Stimulated activated CD4-positive, alpha-beta T cell treated with anti-CD3 and anti-CD28 coated beads, TNF-alpha, amount 100 ng/mL, for 24 hours (primary cell): ENCODE measurements at places on chromosomes 7 and 10.

GRCh38 chr7:151409667-151410404, at the start of gene WDR86:
Gene WDR86, minus strand, starts transcription at chr7:151410038. Its CDS starts 449 bp downstream, at chr7:151409589.
- no peak for DNase-seq

GRCh38 chr7:64611717-64612116, 48.8 kb upstream of the ZNF680 start:
- DNase-seq, result no peak

- no peak for DNase-seq
These were observed 239.8 kb upstream of the IGFBP3 start for GRCh38 chr7:46160861-46161260.

- no peak for DNase-seq
These were observed 29.0 kb downstream of the DHTKD1 start for GRCh38 chr10:12097791-12098190.

- DNase-seq, result no peak
These were observed 10.3 kb downstream of the TACC2 start for GRCh38 chr10:121999301-121999700.

DNA sequence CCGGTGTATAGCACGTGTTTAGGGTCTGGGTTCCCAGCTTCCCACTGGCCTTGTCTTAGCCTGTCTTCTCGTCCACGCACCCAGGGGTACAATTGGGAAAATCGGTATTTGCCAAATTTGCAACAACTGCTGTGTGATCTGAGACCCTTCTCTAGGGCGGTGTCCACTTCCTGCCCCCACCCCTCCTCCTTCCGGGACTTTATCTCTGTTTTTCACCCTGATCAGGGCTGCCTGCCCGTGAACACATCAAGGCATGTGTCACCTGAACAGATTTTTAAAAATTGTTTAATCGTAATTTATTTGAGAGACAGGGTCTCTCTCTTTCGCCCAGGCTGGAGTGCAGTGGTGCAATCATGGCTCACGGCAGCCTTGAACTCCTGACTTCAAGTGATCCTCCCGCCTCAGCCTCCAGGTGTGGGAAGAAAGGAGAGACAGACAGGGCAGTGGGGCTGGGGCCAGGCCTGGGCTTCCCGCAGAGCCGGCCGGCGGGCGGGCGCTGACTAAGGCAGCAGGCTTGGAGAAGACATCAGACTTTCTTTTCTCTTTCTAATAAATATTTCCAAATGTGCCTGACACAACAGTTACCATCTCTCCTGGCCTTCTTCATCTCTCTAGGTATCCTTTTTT, 27.5 kb downstream of the ELFN1 start:
- no peak for DNase-seq

DNA sequence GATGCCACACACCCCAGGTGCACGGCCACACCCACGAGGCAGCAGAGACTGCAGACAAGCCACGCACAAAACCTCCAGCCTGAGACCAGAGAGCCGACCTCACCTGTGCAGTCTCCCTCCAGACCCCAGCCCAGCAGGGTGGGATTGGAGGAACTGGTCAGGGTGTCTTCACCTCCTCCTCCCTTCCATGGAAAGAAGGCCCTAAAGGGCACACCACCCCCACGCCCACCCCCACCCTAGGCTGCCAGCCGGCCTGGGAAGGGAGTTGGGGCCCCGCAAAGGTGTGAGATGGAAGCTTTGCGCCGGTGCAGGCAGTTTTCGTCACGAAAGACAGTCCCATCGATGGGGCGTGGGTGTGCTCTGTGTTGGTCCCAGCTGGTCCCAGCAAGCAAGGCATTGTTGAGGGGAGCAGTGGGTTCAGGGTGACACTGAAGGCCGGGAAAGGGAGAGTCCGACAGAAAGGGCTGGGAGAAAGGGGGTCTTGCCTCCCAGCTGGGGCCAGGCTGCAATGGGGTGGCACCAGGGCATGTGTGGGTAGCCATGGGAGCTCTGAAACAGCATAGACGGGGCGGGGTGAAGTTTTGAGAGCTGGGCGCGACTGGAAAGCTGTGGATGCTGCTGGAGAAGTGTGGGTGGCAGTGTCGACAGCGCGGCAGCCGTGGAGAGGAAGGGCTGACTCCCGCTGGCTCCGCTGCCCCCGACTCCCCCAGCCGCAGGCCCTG, 349.2 kb downstream of the GLRX3 start:
- DNase-seq, result no peak

GRCh38 chr10:73469579-73469978, 26.2 kb downstream of the PPP3CB start:
- DNase-seq, result no peak

- DNase-seq, result no peak
These were observed 330.8 kb downstream of the PCDH15 start for GRCh38 chr10:54470324-54470631.

GRCh38 chr10:35726846-35727245, 84.8 kb upstream of the FZD8 start:
- no peak for DNase-seq

DNA sequence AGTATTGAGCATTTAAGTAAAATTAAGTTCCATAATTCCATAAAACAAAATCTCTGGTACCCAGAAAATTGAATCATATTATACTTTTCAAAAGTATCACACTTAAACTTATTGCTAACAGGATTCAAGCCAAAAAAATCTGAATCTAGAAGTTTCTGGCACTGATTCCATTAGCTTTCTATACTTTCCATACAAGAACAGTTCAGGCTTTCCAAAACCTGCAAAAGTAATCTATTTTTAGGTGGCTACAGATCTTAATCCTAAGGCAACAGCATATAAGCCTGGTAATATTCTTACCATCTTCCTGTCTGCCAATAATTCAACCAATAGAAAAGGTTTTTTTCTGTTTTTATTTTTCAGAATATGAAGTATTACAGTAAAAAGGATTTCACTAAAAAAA, 185.0 kb downstream of the CRPPA start:
- no peak for DNase-seq

- DNase-seq, result no peak
These were observed 248.1 kb downstream of the ABCA13 start for GRCh38 chr7:48419401-48419800.

GRCh38 chr7:20223356-20223755, 6.2 kb upstream of the MACC1 start:
- DNase-seq, result no peak

DNA sequence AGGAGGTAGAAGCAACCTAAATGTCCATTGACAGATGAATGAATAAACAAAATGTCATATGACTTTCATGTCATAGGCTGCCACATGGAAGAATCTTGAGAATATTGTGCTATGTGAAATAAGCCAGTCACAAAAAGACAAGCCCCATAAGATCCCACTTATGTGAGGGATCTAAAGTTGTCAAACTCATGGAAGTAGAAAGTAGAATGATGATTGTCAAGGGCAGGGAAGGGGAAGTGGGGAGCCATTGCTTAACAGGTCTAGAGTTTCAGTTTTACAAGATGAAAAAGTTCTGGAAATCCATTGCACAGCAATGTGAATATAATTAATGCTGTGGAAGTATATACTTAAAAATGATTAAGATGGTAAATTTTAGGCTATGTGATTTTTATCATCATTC, 229.3 kb upstream of the KMT2E start:
- DNase-seq, result no peak

DNA sequence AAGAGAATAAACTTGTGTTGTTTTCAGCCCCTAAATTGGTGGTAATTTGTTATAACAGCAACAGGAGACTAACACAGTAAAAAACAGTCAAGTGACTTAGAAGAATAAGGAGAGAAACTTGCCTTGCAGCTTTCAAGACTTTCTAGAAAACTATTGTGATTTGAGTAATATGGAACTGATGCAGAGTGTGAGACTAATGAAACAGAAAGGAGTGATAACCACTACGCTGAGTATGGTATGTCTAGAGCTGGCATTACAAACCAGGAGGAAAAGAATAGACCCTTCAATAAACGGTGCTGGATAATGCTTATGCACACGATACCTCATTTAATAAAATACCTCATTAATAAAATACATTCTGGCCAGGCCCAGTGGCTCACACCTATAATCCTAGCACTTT, 99.9 kb downstream of the CREM start:
- no peak for DNase-seq

GRCh38 chr10:78656417-78657162, 412.2 kb upstream of the ZMIZ1 start:
- DNase-seq, result no peak

DNA sequence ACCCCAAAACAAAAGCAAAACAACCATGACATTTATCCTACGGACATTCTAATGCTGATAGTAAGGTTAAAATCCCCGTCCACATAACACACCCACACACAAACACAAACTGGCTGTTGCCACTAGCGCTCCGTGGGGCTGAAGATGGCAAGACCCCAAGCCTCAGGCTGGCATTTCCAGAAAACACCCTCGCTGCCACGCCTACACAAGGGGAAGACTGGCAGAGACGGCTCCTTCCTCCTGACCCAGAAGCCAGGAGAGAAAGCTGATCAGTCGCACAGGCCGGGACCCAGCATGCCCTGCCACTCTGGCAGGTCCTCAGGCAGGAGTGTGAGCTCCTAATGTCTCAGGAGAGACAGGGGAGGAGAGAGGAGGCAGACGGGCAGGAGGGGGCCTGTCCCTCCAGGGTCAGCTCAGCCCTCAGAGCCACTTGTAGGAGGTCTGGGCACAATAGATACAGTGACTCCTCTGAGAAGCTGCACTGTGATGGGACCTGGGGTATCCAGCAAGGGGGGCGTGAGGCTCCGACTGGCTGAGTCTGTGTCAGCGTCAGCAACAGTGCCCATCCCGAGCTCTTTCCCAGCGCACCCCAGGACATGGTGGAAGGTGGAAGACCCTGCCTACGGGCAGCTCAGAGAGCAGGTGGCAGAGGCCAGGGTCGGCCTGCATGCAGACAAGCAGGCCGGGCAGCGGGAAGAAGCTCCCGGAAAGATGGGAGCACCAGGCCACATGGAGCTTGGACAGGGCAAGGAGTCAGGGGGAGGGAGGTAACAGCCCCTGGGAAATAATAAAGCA, 326.9 kb downstream of the PTPRN2 start:
- no peak for DNase-seq

GRCh38 chr10:9437131-9437530, 1382.6 kb downstream of the GATA3 start:
- DNase-seq, result no peak

- no peak for DNase-seq
These were observed 91.7 kb downstream of the GLRX3 start for GRCh38 chr10:130227883-130228282.

- no peak for DNase-seq
These were observed 28.0 kb downstream of the FRMPD2 start for GRCh38 chr10:48246501-48246900.

DNA sequence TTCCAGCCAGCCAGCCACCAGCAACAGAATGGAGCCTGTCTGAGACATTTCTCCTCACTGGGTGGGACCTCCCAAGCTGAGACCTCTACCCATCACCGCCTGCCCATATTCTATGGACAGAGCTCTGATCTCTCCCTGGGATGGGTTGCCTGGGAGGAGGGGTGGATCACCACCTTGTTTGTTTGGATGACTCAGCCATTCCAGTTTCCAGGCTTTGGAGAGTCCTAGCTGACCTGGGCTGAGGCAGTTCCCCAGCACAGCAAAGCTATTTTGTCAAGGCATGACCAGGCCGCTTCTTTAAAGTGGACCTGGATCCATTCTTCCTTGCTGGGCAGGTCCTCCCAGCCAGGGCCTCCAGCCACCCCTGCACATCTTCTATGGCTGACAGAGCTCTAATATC, 982.3 kb downstream of the DNAJB9 start:
- DNase-seq, result no peak

- no peak for DNase-seq
These were observed 29.8 kb downstream of the NPY start for GRCh38 chr7:24313777-24314176.

GRCh38 chr10:98255146-98255877, 12.7 kb downstream of the LOXL4 start:
- DNase-seq, result no peak

GRCh38 chr10:2861632-2862210, 205.6 kb upstream of the PFKP start:
- DNase-seq, result no peak

GRCh38 chr10:71431239-71432100, 34.8 kb downstream of the CDH23 start:
- no peak for DNase-seq

- no peak for DNase-seq
These were observed 303.9 kb downstream of the TNS3 start for GRCh38 chr7:47278043-47278442.

- no peak for DNase-seq
These were observed 137.5 kb downstream of the LRRN3 start for GRCh38 chr7:111228437-111228836.

GRCh38 chr7:70037171-70037933, 439.1 kb downstream of the AUTS2 start:
- DNase-seq, result no peak

DNA sequence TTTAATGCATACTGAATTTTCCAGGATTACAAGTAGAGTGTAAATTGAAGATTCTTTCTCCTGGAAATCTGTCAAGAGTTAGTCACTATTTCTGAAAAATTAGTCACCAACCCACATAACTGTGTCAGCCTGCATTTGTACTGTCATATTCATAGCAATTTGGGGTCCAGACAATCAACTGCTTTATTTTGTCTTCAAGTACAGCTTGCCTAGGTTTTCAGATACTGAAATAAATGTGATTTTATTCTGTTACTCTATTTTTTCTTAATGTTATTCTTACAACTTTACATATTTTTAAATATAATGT, 55.1 kb downstream of the CUBN start:
- no peak for DNase-seq

GRCh38 chr10:132392811-132393694, 3.9 kb upstream of the PWWP2B start:
- DNase-seq, result no peak

GRCh38 chr10:73590881-73591799, at the start of gene USP54:
Gene USP54, minus strand, starts transcription at chr10:73591342. Its CDS starts 15,684 bp downstream, at chr10:73575658.
- no peak for DNase-seq

DNA sequence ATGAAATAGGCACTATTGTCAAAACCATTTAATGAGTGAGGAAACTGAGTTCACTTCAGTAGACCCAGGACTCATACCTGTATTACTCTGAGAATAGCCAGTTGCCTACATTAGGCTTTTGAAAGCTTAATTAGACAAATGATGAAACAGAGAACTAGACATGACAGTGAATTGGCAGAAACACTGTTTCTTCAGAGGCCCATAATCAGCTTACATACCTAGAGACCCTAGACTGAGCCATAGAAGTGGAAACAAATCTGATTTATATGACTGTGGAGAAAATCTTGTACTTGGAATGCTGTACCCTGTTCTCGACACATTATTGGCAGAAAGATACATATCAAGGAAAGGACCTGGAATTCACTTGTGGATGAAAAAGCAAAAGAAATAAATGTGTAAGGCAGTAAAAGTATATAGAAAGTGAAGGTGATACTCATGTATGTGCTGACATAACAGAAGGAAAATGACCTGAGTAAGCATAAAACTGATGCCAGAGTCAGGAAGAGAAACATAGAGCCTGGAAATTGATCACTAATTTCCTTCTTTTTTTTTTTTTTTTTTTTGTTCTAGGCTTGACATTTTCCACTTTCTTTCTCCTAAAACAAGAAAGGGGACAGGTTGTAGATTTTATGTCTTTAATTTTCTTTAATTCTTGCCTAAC, 251.5 kb downstream of the BICC1 start:
- no peak for DNase-seq

GRCh38 chr10:31011017-31011664, 20.5 kb downstream of the ZNF438 start:
- no peak for DNase-seq

- DNase-seq, result no peak
These were observed 101.0 kb upstream of the EGFR start for GRCh38 chr7:54917613-54918391.
